AG04450 (cell line): ENCODE measurements at places on chromosomes 1 and 21. TPM values are rescaled to one million over a fixed set of nuclear protein-coding genes. Genes with fewer than 3 reads are reported as not detected.

Gene TAS1R1
- polyA plus RNA-seq: 0.05 TPM in 2 replicates

Gene THEM5
- not detected in 2 replicates for polyA plus RNA-seq

Gene TAS1R2
- not detected in 2 replicates for polyA plus RNA-seq

Gene NEGR1
- 9.8 and 11.3 TPM in 2 replicates for polyA plus RNA-seq

Gene SPRR2E
- polyA plus RNA-seq: not detected in 2 replicates

Gene PGD
- 155 and 233 TPM in 2 replicates for polyA plus RNA-seq

Gene FABP3
- 14.5 and 19.8 TPM in 2 replicates for polyA plus RNA-seq

Gene SMCP
- polyA plus RNA-seq: not detected in 2 replicates

Gene WRAP73
- 14.1 and 16.7 TPM in 2 replicates for polyA plus RNA-seq

Gene SLFNL1
- 0.06 and 0.09 TPM in 2 replicates for polyA plus RNA-seq

GRCh38 chr1:87202451-87202850 lies 126.2 kb upstream of the LMO4 start:
- DNase-seq: no peak

- no peak for DNase-seq
Observed at GRCh38 chr1:32928715-32929114, 27.5 kb upstream of the TMEM54 start.

DNA sequence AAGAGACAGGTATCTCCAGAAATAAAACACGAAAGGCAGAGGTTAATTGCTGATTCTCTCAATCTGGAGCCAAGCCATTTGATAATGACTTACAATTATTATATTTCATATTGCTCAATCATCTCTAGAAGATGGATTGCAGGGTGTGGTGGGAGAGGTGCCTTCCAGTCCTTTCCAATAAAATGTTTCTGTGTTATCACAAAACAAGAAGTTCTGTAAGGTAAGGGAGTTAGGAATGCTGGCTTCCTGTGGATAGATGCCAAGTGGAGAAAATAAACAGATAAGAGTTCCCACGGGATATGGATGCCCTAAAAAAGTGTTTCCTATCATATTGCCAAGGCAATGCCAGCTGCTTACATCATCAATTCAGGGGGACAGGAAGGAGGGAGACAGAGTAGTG lies 7.2 kb upstream of the CCN1 start:
- no peak for DNase-seq

DNA sequence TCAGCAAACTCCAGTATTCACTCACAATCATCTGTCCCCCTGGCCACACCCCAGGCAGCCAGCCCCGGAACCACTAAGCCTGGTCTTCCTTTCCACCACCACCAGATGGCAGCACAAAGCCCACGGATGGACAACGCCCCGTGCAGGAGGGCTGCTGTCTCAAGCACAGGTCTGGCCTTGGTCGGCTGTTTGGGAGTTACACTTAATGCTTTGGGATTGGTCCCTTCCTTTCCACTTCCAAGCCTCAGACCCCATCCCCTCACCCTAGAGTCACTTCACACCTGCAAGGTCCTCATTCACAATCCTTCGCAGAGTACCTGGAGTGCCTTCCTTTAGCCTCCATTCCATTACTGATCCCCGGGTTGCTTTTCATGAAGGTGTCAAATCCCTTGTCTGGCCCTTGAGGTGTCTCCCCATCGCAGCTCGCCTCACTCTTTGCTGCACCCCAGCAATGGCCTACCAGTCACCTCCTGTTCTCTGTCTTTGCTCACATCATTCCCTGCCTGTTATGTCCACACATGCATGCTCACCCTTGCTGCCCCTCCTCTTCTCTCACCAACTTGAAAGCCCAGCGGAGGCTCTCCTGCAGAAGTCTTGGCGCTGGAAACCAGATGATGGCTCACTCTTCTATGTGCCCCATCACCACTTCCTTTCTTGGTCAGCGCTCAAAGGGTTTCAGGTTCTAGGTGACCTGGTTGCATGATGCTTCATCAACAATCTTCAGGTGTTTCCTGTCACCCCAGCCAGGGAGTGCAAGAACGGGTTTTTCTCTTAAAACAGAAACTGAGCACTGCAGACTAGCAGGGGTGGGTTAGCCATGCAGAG lies 24.9 kb upstream of the KCNA2 start:
- no peak for DNase-seq

- no peak for DNase-seq
Observed at GRCh38 chr1:43449708-43450069, 4.0 kb downstream of the HYI start.

GRCh38 chr1:30414086-30414850 lies 309.1 kb downstream of the MATN1 start:
- no peak for DNase-seq

- DNase-seq: no peak
Observed at GRCh38 chr1:73100216-73100615, 817.9 kb upstream of the NEGR1 start.

- DNase-seq: no peak
Observed at GRCh38 chr21:33661146-33661545, 18.8 kb downstream of the ITSN1 start.

- no peak for DNase-seq
Observed at GRCh38 chr21:17455451-17455850, 57.4 kb upstream of the CXADR start.

DNA sequence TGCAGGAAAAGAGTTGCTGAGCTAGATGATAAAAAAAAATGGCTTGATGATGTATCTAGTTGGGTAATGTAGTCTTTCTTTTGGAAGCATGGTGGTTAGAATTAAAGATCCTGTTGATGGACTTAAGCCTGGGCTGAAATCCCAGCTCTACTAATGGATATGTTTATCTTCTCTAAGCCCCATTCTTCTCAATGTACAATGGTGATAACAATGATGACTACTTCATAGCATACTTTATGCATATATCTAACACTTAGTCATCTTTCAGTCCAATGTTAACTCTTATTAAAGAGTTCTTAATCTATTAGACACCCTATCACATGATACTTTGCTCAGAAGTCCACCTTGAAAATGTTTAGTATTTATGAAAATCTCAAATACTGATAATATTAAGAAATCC lies 189.5 kb downstream of the PLA2G4A start:
- no peak for DNase-seq

GRCh38 chr1:174742805-174743653 lies 256.7 kb upstream of the CACYBP start:
- DNase-seq: no peak

DNA sequence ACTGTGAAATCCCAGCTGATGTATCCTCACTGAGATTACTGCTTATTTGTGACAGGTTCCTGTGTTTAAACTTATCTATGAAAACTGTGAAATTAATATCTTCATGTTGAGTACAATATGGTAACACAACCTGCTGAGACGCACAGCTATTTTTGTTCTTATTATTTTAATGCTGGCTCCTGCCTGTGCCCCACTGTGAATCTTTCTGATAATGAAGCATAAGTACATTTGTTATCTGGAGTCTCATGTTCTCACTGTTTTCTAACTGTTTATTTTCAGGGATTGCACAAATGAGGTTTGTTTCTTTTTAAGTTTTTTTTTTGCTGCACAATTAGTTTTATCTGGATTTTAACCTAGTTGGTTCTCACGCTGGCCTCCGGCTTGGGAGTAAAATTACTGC lies 39.9 kb upstream of the IFNAR2 start:
- no peak for DNase-seq

DNA sequence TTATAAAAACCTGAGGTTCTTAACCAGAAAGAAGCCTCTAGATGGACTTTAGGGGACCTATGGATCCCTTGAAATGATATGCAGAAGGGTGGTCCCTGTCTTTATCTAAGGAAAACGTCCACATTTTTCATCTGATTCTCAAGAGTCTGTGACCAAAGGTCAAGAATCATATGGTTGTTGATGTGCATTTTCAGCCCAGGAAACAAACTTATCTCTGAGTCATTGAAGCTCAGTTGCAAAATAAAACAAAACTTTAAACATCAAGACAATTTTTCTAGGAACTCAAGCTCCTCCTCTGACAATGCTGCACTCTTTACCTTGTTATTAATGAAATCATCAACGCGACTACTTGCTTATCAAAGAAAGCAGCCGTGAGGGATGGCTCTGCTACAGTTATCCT lies 83.3 kb downstream of the TIAM1 start:
- DNase-seq: no peak

GRCh38 chr1:151693057-151693651 lies 23.4 kb downstream of the CELF3 start:
- DNase-seq: no peak

DNA sequence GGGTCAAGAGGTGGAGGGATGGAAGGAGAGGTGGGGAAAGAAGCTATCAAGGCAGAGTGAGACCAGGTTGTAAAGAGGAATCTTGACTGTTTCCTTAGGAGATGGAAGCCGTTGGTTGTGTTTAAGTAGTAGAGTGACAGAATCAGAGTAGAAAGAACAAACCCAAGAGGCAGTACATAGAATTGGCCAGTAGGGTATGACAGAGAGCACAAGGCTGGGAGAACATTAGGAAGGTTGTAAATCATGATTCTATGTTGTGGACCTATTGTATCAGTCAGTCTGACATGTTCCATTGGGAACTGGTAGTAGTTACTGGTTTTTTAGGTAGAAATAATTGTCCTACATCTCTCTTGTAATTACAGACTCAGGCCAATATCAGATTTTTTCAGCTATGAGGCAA lies 486.9 kb upstream of the USP24 start:
- no peak for DNase-seq

DNA sequence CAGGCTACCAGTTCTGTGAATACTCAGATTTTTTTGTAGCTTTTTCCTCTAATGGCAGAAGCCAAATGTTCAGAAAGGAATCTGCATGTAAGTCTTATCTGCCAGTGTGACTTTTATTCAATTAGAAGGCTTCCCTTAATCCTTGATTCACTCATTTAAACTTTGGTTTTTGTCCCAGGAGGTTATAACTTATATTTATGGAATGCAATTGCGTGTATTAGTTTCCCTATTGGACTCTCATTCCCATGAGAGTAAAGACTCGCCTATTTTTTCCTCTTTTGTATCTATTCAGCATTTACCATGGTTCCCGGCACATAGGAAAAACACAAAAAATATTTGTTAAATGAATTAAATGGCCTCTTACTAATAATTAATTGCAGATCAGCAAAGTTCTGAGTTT lies 3.5 kb downstream of the NTMT2 start:
- no peak for DNase-seq

DNA sequence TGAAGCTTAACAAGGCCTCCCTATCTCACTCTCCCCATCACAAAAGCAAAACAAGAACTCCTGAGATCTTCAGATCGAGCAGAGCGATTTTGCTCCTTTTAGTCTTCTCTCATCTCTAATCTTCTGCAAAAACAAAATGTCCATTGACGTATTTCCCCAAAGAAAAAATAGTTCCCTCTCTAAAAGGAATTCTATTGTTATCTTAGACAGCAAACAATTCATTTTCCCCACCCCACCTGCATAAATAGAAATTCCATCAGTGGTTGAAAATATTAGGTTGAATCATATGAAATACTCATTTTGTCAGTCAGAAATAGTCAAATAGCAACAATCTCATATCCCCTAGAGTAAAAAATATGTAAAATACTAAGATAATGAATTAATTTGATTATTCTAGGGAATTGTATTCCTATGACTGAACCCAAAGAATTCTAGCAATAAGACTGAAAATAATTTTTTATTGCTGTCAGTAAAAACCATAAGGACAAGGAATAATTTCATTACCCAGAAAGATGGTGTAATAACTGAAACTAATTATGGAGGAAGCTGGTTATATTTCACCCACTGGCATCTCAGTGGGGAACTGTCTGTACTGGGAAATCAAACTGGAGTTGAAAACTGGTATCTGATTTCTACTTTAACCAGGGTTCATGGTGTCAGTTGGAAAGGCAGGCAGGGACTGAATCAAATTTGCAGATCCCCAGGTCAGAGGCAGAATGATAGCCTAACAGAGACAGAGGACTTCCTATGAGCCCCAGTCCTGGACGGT lies 51.3 kb downstream of the RHOU start:
- DNase-seq: no peak

- DNase-seq: no peak
Observed at GRCh38 chr1:169009666-169010065, 96.8 kb upstream of the ATP1B1 start.

- DNase-seq: no peak
Observed at GRCh38 chr1:166999075-166999474, 10.0 kb downstream of the MAEL start.

- no peak for DNase-seq
Observed at GRCh38 chr1:55848906-55849305, 633.7 kb upstream of the USP24 start.

DNA sequence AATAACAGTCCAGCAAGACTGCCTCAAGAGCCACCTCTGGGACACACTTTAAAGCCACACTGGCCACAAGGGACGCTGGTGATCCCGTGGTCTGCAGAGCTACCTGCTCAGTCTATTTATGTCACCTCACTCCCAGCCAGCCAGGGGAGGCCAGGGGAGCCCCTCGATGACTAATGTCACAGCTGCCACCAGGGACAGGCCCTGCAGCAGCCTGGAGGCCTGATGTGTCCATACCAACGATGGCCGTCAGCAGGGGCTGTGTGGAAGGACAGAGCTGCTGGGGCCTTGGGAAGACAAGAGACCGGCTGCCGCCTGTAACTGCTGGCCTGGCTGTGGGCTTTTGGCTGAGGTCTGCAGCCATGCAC lies 71.0 kb downstream of the SIK1 start:
- DNase-seq: no peak

DNA sequence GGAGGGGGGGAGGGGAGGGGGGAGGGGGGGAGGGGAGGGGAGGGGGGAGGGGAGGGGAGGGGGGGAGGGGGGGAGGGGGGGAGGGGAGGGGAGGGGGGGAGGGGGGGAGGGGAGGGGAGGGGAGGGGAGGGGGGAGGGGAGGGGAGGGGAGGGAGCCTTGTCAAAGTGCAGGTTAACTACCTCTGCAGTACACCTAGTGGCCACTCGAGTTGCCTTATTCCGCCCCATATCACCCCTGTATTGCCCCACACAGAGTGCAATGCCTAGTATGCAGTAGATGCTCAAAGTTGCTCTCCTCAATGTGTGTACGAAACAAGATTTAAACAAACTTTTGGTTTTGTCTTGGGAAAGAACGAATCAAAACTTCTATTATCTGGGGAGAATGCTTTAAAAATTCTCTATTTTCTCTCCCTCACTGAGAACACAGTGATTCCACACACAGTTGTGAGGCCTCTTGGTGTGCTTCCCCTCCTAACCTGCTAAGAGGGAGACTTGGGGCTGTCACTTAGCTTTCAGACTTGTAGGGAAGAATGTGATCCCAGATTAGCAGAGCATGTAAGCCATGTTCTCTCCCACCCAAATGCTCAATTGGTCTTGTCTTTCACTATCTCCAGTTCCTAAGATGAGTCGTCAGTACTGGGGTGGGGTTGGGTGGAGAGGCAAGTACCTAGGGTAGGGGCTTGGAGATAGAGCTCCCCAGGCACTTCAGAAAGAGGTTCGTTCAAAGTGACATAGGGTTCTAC lies 79.7 kb upstream of the MAP10 start:
- DNase-seq: no peak

- DNase-seq: peak; percentile 18
Observed at GRCh38 chr1:9852410-9853248, 28.9 kb upstream of the CLSTN1 start.

DNA sequence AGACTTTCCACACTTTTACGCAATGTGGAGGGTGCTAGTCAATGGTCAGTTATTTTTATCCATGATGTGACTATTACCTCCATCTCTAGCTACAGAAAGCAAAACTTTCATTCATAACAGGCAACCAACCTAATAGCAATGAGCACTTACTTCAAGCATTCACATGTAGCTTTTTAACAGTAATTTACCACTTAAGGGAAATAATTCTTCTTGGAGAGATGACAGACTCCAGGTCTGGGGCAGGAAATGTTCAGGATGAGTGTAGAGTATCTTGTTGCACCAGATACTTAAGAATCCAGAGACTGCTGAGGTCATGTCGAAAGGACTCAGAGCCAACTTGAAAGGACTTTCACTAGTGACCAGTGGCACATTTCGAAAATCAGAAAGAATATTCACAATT lies 347.6 kb downstream of the CHRM3 start:
- no peak for DNase-seq
